GM23248 (cell line): ENCODE measurements at places on chromosomes 2 and 18.
A peak's percentile ranks its signal among the peaks of the same experiment; 100 is the strongest.

GRCh38 chr2:205545971-205546816 is 136.1 kb upstream of the NRP2 start:
- no peak for DNase-seq

- DNase-seq = no peak
Measured at GRCh38 chr2:140667203-140667602, 1463.6 kb downstream of the LRP1B start.

GRCh38 chr18:23532848-23533247 is 29.5 kb downstream of the RMC1 start:
- no peak for DNase-seq

GRCh38 chr18:70523035-70523791 is 234.4 kb downstream of the SOCS6 start:
- DNase-seq = no peak

GRCh38 chr18:75065251-75066000 is 143.5 kb downstream of the PTGR3 start:
- no peak for DNase-seq

DNA sequence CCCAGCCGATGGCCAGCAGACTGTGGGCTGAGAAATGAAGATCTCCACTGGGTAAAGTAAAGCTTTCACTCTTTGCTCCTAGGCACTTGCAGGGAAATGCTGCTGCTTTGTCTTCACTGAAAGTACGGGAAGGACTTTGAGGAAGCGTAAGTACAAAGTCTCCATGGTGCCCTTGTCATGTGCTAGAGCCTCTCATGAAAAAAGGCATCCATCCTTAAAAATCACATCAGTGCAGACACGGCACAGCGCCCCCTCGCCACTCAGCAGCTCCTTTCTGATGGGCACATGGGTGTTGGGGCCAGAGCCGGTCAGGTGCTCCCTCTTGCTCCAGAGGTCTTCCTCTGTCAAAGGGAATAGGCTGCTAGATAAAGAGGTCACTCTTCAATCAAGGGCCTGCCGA is 109.0 kb upstream of the STPG4 start:
- no peak for DNase-seq

- DNase-seq = no peak
Measured at GRCh38 chr2:26853751-26854150, 5.8 kb downstream of the DPYSL5 start.

- DNase-seq = no peak
Measured at GRCh38 chr2:230412846-230413245, 3.2 kb upstream of the SP100 start.

GRCh38 chr18:77148289-77148688 is 15.7 kb upstream of the MBP start:
- no peak for DNase-seq

- no peak for DNase-seq
Measured at GRCh38 chr2:51899643-51900042, 867.7 kb upstream of the NRXN1 start.

DNA sequence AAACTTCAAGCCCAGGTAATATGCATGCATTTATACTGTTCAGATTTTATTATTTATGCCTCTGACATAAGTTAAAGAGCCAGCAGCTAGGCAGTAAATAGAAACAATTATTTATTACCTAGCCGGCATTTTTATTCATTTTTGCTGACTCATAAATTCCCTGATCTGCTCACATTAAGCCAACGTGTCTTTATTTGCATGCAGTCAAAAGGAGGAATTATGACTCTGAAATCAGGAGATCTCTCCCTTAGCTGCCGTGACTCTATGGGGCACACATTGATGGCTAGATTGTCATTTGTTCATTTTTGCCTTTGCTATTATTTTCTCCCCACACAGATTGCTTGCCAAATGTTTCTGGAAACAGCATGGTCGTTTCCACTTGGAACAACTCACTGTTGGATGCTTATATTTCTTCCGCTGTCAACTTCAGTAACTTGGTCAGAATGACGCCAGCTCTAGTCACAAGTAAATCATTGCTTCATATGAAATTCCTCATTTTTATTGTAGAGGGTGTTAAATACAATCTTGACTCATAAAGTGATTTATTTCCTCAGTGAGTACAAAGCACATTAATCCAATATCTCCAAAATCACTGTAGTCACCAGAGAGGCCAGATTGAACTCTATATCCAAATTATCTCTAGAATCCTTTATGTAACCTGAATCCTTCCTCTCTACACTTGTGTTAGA is 15.9 kb upstream of the ZBTB14 start:
- peak; percentile 42 for DNase-seq

DNA sequence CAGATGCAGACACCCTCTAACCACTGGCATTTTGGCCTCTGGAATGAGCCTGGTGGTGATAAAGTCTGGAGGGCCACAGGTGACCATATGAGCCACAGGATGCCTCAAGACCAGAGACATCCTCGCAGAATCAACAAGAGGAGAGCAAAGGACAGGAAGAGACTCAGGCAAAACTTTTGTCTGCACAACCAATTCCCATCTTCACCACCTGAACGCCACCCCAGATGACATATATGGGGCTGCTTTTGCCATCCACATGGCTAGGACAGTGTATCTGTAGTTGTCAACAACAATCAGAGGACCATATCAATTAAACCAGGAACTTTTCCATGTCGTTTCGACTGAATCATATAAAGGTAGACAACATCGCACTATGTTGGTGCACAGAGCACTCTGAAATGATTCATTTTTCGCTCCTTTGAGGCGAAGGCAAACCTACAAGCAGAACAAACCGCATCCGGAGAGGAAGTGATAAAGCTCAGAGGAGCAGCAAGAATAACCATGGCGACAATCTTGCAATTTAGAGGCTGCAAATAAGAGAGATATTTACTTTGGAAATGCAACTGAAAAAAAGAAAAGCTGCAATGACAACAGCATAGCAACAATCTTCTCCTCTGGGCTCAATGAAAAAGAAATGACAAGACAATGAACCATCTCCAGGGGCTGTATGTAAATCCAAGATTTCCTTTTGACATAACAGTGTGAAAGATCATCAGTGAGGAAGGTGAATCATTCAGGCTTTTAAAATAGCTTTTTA is 204.5 kb downstream of the ARL4C start:
- no peak for DNase-seq
